Activated T-cell treated with anti-CD3 and anti-CD28 coated beads for 24 hours (primary cell): ENCODE measurements at places on chromosomes 7 and 10.

- no peak for DNase-seq
Measured at GRCh38 chr7:30168835-30169573, 34.2 kb downstream of the MTURN start.

GRCh38 chr7:51344406-51345138 is 28.0 kb upstream of the COBL start:
- DNase-seq = no peak

- no peak for DNase-seq
Measured at GRCh38 chr10:7315906-7316305, 94.9 kb downstream of the SFMBT2 start.

DNA sequence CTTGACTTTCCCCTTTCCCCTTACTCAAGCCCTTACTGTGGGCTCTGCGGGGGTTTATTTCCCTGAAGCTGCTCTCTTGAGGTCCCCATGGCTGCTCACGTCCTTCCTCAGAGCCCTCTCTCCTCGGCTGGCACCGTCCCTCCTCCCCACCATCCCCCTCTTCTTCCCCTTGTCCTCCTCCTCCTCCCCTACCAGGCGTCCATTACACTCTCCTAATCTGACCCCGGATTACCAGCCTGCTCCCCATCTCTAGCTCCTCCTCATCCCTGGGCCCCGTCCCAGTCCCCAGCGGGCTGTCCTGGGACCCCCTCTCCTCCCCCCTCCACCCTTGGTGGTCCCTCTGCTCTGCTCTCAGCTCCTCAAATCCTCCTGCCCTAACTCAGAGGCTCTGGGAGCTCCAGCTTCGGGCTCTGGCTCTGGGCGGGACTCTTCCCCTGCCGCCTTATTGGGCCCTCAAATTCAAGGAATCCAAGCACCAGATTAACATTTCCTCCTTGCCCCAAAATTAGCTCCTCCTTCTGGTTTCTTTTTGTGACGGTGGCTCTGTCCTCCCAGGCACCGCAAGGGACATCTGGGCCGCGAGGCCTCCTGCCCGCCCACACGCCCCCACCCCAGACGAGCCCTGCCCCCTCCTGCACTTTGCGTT is 48.5 kb upstream of the LEP start:
- DNase-seq = no peak

- DNase-seq = no peak
Measured at GRCh38 chr10:15180736-15181135, 12.2 kb upstream of the NMT2 start.

DNA sequence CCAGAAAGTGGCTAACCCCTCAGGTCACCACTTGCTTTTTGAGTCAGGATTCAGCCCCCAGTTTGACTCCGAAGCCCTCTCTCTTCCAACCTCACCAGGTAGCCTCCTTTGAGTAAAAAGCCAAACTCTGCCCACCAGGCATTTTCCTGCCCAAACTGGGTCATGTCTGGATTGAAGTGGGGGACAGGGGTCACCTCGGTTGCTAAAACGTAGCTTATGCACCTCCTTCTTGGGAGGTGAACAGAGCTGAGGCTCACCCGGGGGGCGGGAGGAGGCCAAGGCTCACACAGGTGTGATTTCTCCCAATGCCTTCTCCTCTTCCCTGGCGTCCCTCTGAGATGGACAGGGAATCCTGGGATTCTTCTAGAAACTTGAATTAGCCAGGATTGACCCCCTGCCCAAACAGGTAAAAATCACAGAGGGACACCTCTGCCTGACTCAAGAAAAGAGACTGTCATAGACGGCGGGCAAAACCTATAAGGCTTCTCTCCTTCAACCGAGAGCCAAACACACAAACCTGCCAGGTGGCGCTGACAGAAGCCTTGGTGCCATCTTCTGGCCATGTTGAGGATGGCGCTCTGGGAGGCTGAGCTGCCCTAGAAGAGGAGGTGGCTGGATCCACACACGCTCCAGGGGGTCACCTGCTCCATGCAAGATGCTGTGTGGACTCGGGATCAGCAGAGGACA is 51.6 kb downstream of the PRLHR start:
- DNase-seq = peak; percentile 26

DNA sequence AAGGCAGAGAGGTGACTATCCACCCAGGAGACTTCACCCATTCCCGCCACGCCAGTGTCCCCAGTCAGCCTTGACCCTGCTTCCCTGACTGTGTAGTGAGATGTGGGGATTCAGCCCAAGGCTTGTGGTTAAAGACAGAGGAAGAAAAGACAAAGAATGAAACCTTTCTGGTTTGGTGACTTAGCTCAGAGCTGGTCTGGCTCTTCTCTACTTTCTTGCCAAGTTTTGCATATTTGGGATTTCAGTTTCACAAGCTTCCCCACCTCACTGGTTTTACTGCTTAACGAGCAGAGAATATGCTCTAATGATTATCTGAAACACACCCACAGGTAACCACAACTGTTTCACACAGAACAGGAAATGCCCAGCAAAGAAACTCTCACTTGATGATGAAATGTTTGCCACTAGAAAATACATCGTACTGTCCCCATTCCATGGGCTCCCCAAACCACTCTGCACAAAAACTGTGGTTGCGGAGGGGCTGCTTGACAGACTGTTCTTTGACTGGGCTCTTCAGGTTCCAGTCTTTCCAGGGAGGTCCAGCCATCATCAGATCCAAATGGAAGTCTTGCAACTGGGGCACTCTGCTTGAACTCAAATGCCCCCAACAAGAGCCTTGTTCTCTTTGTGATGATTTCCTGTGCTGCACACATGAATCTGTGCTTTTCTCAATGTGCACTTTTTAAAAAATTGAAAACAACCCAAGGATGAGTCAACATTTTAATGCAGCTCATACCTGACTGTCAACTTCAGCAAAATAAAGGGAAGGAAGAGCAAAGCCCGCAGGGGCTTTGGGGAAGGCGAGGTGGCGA is 95.5 kb downstream of the CTBP2 start:
- DNase-seq = peak; percentile 13

DNA sequence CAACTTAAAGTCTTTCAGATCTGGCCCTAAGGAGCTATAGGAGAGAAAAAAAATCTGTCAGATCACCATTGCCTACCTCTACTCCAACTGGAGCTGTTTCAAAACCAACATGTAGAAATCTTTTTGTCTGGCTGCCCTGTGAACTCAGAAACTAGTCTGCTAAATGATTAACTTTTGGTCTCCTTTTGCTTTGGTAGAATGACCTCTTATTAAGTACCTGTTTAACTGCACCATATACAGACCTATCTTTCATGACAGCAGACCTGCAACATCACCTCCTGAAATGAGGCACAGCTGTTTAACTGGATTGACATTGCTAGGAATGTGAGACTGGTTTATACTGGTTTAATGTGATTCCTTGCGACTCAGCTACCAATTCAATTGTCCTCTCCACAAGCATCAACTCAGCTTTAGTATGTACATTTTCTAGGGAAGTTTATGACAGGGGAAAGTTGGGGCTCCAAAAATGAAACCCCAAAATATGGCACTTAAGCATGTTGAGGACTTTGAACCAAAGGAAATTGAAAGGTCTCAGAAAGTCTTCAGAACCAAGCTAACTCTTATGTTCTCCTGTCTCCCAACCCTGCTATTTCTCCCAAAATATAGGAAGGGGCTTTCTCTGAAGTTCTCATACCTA is 1.8 kb downstream of the CYP3A43 start:
- DNase-seq = no peak

DNA sequence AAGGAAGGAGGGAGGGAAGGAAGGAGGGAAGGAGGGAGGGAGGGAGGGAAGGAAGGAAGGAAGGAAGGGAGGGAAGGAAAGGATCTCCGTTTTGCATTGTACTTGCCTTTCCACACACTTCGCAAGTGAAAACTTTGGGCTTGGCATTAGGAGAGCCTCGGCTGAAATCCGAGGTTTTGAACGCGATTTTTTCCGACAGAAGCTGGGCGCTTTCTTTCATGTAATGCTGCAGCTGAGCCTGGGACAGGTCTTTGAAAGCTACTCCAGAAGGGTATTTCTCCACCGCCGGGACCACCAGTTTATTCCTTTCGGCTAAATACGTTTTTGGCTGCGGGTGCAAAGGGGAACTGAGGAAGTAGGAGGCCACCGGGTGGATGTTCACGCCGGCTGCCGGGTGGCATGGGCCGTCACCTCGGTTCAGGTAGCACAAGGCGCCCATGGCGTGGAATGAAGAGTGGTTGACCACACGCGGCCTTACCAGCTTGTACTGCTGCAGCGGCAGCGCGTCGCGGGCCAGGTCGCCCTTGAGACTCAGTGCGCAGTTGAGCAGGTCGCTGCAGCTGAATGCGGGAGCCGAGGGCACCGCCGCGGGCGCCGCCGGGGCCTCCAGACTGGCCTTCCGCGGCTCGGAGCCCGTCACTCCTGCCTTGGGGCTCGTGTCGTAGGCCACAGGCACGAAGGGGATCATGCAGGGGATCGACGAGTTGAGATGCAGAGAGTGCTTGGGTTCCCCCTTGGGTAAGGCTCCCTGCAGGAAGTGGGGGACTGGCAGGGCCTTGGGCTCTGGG is 825 bp downstream of the FEZF1 start:
- DNase-seq = no peak

DNA sequence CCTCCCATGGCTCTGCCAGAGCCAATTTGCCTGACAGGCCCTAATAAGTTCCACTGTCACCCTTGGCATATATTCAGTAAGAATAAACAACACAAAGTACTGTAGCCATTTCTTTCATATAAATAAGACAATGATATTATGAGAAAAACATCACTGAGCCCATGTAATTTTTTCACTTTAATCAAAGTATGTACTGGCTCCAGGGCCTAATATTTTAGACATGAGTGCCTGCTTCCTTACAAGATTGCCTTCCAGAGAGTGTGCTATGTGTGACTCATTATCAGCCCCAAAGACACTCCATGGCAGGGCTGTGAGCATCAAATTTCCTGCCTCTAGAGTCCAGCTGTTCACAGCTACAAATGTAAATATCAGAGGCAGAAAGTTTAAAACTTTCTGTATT is 297.6 kb downstream of the LHFPL3 start:
- no peak for DNase-seq

DNA sequence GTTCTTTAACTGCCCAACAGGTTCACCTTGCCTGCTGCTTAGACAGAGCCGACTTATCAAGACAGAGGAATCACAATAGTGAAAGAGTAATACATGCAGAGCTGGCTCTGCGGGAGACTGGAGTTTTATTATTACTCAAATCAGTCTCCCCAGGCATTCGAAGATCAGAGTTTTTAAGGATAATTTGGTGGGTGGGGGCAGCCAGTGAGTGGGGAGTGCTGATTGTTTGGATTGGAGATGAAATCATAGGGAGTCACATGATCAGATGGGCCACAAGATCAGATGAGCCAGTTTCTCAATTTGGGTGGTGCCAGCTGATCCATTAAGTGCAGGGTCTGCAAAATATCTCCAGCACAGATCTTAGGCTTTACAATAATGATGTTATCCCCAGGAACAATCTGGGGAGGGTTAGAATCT is 131.3 kb downstream of the AKR1D1 start:
- no peak for DNase-seq

DNA sequence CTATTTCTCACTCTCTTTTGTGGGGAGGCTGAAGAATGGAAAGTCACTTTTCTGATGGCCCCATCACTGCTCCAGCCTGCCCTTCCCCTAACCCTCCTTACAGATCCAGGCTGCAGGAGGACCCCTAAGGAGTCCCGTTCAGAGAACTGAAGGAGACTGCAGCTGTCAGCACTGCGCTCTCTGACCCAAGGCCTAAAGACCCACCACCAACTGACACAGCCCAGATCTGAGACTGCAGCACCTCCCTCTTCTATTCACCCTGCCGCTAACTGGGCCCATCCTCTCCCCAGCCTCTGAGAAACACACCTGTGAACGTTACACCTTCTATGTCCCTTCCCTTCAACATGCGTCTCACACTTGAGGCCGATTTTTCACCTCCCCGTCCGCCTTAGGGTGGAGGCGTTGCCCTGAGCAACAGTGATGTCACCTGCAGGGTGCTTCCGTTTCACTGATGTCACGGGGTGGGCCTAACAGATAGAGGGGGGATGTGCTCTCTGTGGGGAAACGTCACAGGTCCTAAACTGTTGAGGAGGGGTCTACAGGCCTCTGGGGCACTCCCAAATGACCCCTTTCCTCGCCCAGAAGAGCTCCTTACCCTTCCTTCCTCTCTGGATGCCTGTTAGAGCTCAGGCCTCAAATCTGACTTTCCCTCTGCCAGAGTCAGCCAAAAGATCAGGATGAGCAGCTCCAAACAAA is 5.1 kb downstream of the ITPRIP start:
- peak; percentile 44 for DNase-seq

DNA sequence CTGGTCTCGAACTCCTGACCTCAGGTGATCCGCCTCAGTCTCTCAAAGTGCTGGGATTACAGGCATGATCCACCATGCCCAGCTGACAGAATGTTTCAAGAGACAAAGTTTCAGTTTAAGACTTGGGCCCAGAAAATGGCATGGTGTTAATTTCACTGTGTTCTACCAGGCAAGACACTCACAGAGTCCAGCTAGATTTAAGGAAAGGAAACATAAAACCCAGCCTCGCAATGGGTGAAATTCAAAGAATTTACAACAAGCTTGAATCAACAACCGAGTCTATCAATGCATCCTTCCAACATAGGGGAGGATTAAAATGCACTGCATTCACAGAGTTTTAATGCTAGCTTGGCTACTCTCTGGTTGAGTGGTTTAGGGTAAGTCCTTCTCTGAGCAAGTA is 764.0 kb downstream of the XPNPEP1 start:
- no peak for DNase-seq

DNA sequence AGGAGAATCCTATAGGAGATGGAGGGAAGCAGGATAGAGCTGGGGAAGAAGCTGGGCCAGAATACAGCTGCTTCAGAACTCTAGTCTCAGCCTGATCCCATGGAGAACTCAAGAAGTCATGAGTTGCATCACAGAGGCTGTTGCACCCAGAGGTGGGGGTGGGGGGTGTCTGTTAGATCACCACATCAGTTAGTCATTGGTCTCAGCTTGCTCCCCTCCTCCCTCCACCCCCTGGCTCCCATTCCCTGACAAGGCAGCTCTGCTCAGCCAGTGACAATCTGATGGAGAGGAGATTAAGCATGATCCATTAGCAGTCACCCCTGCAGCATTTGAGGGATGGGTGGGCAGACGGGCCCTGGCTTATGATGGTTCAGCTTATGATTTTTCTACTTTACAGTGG is 58.4 kb upstream of the FGL2 start:
- DNase-seq = no peak

GRCh38 chr10:102413806-102414561 is 4.6 kb downstream of the PSD start:
- DNase-seq = no peak

DNA sequence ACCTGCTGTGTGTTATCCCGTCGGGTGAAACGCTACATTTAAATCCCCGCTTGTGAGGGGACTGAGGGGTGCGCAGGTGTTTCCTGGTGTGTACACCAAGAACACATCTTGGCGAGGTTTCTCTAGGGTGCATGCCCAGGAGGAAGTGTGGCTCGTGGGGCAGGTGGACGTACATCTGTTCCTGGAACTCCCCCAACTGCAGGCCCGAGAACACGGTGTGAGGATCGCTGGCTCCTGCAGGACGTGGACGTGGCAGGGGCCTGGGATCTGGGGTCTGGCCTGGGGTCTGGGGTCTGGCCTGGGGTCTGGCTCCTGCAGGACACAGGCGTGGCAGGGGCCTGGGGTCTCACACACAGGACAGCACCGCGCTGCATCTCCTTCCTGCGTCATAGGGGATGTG is 10.1 kb downstream of the KNDC1 start:
- DNase-seq = no peak
